Right ventricle myocardium superior (tissue), 1 donor: ENCODE measurements at places on chromosomes 1 and 21.

GRCh38 chr1:208756339-208756981 is 512.3 kb upstream of the PLXNA2 start:
- no peak for DNase-seq

- no peak for DNase-seq
Observed at GRCh38 chr1:48248356-48248755, 25.8 kb downstream of the SLC5A9 start.

DNA sequence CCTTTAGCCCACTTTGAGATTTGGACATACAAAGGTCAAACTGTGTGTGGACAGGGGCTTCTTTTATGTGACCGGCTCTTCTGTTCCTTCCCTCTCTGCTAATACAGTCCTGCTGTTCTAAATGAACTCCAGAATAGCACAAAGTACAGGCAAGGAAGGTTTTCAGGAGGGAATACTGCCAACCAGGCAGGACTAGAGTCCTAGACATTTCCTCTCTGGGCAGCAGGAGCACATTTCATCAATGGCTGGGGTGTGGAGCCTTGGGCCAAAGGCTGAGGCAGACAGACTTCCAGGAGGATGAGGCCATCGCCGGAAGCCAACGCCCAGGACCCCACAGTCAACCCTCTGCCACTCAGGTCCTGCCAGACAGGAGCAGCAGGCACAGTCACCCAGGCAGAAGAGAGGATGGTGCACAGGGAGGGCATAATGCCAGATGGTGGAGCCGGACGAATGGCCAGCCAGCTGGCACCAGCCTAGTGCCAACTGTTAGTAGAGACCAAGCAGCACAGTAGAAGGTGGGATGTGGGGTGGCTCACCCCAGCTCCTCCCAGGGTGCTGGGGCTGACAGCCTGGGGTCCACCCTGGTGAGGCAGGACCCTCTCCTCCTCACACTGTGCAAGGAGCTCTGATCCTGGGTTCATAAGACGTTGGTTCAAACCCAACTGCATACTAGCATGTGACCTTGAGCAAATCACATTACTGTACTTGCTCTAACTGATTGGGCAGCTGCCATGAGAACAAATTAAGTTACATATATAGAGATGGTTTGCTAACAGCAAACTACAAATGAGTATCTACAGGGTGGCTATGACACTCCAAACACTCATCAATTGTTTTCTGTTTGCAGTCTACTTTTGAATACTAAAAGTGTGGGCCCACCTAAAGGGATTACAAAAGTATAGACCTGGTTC is 410.7 kb downstream of the SIPA1L2 start:
- peak; percentile 56 for DNase-seq

DNA sequence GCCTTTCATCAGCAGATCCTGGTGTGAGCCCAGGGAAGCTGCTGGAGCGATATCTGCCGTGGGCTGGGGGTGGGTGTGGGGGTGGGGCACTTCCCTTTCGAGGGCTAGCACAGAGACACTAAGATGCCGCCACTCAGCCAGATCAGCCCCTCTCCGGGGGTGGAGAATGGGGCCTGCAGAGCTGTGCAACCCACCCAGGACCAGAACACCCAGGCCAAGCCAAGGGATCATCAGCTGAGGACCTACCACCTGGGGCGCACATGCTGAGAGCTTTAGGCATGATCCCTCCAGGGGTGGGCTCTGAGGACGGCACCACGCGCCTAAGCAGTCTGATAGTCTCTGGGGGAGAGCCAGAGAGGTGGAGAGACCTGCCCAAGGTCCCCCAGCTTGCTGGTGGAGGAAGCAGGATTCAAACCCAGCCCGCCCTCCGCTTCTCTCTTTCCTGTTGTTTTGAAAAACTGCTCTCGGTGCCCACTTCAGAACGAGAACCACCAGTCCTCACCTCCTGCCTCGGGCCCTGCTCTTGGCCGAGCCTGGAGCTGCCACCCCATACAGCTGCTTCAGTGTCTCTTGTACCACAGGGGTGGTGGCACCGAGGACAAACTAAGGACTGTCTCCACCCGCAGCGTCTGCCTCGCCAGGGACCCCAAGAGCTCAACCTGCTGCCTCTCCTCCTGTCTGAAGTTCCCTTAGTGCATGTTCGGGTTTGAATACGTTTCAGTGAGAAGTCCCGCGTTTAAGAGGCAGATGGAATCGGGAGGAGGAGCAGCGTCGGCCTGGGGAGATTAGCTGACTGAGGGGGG is 39.7 kb upstream of the RUNX3 start:
- DNase-seq: no peak

- peak; percentile 75 for DNase-seq
Observed at GRCh38 chr1:59976194-59977074, 49.9 kb upstream of the CYP2J2 start.

DNA sequence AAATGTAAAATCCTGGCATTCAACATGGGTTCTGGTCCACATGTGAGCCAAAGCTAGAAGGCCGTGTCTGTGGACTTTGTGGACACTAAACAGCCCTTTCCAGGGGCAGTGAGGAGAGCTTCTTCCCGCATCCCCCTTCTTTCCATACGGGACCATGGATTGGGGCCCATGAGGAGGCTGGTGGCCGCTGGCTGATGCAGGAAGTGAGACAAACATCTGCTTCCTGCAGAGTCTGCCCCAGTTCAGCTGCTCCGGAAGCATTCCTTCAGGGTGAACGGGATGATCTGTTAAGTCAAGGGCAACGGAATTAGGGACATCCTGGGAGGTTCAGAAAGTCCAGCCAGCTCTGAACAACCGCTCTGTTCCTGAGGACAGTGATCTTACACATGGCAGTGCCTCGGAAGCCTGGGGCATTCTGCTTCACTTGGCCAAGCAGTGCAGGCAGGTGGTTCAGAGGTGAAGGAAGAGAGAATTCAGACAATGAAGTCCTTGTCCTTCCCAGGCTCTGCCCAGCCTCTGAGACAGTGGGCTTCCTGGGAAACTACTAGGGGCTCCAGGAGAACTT is 1.5 kb downstream of the CA6 start:
- DNase-seq: no peak

DNA sequence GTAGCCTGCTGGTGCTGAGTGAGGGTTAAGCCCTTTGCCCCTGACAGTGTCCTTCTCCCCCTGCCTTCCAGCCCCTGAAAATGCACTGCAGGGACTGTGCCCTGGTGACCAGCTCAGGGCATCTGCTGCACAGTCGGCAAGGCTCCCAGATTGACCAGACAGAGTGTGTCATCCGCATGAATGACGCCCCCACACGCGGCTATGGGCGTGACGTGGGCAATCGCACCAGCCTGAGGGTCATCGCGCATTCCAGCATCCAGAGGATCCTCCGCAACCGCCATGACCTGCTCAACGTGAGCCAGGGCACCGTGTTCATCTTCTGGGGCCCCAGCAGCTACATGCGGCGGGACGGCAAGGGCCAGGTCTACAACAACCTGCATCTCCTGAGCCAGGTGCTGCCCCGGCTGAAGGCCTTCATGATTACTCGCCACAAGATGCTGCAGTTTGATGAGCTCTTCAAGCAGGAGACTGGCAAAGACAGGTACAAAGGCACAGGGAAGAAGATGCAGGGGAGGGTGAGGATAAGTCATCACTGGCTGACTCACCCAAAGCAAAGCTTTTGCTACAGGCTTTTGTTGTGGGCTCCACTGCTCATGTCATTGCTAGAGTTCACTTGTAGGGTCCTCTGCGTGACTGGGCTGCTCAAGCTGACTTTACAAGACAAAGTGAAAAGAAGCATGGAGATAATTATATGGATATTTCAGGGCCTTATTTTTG is 174.9 kb downstream of the PIGK start:
- DNase-seq: no peak

- DNase-seq: no peak
Observed at GRCh38 chr1:117210831-117211261, at the start of gene VTCN1. TSS of gene VTCN1 (minus strand) at chr1:117210927. CDS start at chr1:117210855, 72 bp downstream.

- DNase-seq: peak; percentile 43
Observed at GRCh38 chr1:92482665-92483609, 3.8 kb downstream of the GFI1 start.

GRCh38 chr1:154813300-154813816 is 56.7 kb downstream of the KCNN3 start:
- peak; percentile 52 for DNase-seq

- no peak for DNase-seq
Observed at GRCh38 chr1:106613861-106614260, 442.6 kb upstream of the PRMT6 start.

DNA sequence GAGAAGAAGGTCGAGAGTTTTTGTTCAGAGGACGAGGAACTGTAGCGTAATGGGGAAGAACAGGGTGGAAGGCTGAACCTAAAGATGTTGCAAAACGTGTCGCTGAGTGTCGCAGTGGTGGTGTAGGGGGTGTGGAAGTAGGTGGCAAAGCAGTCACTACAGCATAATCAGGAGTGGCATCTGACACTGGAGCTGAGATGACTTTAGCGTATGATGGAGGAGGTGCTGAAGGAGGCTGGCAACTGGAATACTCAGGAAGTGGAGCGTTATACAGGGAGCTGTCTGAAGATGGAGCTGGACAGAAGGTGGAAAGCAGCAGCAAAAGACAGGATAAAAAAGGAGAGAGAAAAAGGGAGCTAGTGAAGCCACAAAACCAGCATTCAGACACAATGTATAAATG is 89.9 kb upstream of the LBR start:
- DNase-seq: no peak

GRCh38 chr1:31815752-31816500 is at the start of gene SPOCD1:
TSS of gene SPOCD1 (minus strand) at chr1:31816022. CDS start at chr1:31815333, 689 bp downstream.
- DNase-seq: peak; percentile 86

DNA sequence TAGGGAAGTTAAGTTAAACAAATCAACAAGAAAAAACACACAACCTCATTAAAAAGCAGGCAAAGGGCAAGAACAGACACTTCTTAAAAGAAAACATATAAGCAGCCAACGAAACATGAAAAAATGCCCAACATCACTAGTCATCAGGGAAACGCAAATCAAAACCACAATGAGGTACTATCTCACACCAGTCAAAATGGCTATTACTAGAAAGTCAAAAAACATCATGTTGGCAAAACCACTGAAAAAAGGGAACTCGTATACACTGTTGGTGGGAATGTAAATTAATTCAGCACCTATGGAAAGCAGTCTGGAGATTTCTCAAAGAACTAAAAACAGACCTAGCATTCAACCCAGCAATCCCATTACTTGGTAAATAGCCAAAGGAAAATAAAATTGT is 51.1 kb downstream of the HSF2BP start:
- no peak for DNase-seq

DNA sequence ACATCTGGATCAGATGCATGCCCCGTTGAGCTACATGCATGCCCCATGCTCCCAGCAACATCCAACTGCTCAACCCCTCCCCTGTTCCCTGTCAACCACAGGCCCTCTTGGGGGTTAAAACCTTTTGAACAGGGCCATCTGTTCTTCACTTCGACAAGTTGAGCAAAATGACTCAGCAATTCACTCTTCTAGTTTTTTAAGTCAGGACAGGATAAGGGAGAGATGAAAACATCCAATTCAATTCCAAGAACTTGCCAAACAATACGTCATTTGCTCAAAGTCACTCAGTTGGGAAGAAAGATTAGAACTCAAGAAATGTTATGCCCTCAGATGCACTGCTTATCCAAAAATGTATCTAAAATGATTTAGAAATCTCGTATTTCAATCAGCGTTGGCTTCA is 46.1 kb upstream of the MTF2 start:
- no peak for DNase-seq

- no peak for DNase-seq
Observed at GRCh38 chr1:242743983-242744780, 219.7 kb upstream of the PLD5 start.

GRCh38 chr1:235329139-235329902 is 951 bp downstream of the GGPS1 start:
- DNase-seq: no peak
